ENCODE measurements at places on chromosomes 1 and 21.
A peak's percentile ranks its signal among the peaks of the same experiment; 100 is the strongest.

GRCh38 chr1:203103216-203103615 is 17.4 kb upstream of the MYOG start:
- no peak for DNase-seq

DNA sequence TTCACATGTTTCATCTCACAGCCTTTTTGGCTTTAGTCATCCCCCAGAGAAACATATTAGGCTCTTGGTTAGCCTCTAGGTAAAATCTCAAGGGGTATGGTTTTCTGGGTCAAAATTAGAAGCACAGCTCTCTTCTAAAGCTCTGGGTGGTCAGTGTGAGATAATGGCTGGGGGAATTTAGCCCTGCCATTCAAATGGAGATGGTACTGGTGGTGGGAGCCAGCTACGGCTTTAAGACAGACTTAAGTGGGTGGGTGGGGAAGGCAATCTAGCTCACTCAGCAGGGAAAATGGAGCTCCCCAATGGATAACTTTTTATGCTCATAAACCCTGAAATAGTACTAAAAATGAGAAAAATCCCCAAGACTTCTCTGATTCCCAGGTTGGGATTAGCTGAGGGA is 5.7 kb downstream of the TEX38 start:
- no peak for DNase-seq

GRCh38 chr1:224710196-224710595 is 94.1 kb downstream of the CNIH3 start:
- no peak for DNase-seq

GRCh38 chr1:162265983-162266382 is 110.7 kb downstream of the SPATA46 start:
- DNase-seq: no peak

DNA sequence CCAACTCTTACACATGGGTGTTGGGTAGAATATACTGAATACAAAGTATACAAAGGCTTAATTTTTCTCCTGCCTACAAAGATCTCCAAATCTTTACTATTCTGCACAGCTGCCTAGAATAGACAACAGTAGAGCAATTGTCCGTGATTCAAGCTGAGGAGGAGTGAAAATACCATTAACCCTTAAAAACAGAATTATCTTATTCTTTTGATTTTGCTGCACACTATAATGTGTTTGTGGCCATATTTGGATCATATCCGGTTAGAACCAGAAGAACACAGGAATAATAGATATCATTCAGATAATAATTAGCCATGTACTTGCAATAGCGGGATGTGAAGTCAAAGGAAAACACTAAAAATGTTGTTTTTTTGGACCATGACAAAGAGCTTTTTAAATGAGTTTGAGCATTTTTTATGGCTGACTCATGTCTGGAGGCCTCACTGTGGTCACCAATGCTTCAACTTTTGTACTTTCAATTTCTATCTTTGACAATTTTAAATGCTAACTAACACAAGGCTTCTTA is 197.6 kb upstream of the FOXD3 start:
- DNase-seq: no peak

GRCh38 chr21:42063571-42064521 is 7.3 kb upstream of the UMODL1 start:
- DNase-seq: peak; percentile 14

DNA sequence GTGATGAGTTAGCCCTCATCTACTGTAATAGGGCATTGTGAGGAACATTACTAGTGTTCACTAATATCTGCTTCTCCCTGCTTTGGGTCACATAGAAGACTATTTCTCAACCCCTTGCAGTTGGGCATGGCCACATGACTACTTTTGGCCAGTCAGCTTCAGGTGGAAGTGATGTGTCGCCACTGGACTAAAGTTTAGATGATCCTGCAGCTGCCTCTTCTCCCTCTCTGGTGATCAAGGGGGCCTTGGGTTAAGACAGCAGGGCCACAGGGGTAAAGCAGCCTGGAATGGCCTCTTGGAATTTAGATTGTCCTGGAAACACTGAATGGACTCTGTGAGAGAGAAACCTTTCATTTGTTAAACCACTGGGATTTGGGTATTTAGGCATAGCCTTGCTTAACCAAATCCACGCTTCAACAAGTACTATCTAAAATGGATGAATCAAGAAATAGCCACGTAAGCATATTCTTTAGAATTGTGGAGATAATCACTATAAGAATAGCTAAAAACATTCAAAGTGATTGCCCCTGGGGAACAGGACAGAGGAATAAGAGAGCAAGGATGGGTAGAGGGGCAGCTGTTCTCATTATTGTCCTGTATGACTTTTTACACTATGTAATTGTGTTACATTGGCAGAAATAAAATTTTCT is 41.2 kb downstream of the OPRD1 start:
- DNase-seq: no peak

DNA sequence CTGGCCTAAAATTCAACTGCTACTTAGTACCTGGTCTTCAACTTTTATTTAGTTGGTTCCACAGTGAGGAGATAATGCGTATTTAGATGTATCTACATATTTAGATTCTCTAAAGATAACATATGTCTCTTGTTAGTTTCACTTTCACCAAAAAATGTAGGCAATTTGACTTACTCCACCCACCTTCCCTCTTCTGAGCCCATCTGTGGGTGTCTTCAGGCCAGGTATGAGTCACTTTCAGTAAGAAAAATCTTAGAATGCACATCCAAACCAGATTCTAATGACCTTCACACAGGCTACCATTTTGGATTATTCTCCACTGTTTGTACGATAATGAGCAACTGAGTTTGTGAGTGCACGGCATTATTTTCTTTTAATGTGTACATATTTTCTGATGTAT is 501.7 kb downstream of the NEGR1 start:
- DNase-seq: no peak

DNA sequence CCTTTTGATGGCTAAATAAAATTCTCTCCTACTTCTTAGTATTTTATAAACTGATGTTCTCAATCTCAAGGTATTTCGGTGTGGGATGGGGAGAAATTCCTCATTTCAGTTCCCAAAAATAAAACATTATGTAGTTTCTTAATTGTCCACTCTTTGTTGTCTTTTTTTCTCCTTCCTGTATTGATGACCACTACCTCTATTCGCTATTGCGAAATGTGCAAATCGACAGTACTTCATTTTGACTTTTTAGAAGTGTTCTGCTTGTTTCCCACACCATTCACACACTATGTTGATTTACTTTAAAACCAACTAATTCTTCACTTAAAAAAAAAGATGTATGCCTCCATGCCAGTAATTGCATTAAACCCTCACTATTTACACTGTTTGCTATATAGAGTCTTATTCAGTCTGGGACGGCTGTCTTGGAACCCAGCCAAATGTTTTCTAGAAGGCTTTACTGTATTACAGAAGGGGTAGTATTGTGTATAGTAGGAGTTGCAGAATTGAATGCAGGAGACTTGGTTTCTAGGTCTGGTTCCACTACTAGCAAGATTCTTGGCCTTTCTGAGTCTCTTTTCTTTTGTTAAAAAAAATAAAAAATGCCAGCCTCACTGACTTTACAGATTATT is 5.6 kb downstream of the RNF2 start:
- no peak for DNase-seq

DNA sequence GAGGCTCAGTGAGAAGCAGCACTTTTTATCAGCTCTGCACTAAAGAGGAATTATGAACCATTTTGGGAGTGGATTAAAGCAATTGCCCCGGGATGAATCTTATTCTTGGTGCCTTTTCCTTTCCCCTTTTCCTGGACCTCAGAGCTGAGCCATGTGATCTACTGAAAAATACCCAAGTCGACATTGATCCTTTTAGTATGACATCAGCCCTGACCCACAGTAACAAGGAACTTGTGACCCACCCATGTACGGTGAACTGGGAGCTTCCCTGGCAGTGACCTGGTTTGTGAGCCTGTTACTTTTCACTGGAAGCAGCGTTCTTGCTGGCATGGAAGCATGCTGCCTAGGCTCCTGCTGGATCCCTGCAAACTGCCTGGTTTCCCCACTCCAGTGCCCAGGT is 15.9 kb downstream of the AJAP1 start:
- no peak for DNase-seq

GRCh38 chr1:207470927-207471326 is 16.8 kb downstream of the CR2 start:
- no peak for DNase-seq
